ENCODE measurements at places on chromosomes 13 and 19. TPM values are rescaled to one million over a fixed set of nuclear protein-coding genes. Genes with fewer than 3 reads are reported as not detected.

GRCh38 chr13:86795858-86796257 is 875.3 kb upstream of the SLITRK5 start:
- DNase-seq = no peak

The TJP3 gene
- 12.6 TPM for total RNA-seq

The FUT6 gene
- total RNA-seq = not detected

- DNase-seq = no peak
Measured at GRCh38 chr19:13234518-13234917, 84.3 kb downstream of the IER2 start.

The GDF15 gene
- 8.5 TPM for total RNA-seq

DNA sequence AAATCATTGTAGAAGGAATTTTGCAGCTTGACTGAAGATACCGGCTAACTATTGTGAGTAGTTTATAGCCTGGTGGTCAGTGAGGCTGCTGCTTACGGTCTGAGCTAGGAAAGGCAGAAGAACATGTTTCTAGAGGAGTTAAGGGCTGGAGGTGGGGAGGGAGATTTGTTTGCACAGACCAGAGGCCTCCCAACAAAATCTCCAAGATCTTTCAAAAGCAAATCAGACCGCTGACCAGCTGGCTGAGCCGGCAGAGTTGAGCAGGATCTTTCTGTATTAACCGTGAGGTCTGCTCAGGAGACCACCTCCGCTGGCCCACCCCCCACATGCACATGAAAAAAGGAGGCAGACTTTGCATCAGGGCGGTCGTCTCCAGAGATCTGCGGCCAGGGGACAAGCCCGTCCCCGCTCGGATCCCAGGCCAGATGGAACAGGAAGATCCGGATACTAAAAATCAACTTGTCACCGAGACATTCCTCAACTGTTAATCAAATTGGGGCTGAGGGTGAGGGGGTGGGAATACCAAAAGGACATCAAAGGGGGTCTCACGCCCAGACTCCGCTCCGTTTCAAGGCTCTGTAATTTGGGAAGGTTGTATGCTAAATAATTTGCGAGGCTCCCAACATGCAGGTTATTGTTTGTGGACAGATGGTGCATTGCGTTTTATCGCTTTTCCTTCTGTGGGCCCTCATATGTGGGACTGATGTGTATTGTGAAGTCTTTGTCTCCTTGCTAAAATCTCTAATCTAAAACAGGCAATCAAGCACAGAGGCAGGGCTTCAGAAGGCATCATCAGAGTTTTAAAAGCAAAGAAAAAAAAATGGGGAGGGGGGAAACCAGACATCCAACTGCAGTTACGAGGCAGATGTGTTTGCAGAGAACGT is 319.0 kb downstream of the ZNF536 start:
- no peak for DNase-seq

The URAD gene
- total RNA-seq = not detected

DNA sequence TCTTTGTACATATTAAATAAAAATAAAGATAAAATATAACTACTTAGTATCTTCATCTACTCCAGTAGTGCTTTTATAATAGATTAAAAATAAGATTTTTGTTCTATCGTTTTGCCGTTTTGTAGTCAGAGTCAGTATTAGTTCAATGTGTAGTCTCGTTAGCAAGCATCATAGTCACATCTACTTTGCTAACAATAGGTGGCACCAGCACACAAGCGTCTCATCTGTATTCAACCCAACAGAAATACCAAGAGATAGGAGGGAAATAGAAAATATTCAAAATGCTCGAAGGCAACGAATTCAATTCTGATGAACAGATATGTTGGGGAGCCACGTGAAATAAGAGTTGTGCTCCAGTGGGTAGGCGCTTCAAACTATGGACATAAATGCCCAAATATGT is 21.4 kb upstream of the MICU2 start:
- DNase-seq = no peak

GRCh38 chr13:37087486-37087885 is 18.0 kb downstream of the CSNK1A1L start:
- DNase-seq = no peak

GRCh38 chr13:76837801-76838200 is 48.4 kb downstream of the KCTD12 start:
- DNase-seq = no peak

DNA sequence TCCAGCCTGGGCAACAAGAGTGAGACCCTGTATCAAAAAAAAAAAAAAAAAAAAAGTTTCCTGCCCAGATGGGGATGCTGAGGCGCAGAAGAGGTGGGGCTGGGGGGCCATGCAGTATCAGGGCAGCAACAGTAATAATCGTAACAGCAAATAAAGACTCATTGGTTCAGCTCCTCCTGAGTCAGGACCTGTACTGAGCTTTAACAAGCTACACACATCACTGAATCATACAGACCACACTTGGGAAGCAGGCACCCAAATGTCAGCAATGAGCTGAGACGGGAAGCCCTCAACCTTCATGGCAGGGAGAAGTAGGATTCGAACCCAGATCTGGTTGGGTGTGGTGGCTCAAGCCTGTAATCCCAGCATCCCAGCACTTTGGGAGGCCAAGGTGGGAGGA is 10.6 kb upstream of the DPF1 start:
- DNase-seq = no peak

DNA sequence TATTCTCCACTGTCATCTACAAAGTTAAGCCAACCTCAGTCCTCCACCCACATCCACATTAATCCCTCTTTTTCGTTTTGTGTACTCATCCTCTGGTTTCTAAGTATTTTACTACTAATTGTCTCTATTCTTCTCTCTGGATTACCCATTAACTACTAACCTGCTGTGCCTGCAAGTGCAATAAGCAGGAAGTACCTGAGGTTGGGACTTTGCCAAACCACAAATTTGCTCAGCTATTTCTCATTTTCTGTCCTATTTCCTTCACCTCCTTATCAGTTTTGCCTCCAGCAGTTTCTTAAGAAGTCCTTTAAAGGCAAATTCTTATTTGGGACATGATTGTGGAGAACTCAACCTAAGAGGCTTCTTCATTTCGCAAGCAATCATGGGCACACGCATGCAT is 1708.9 kb downstream of the SLITRK5 start:
- DNase-seq = no peak

Data from ascending aorta (tissue), 2 donors.